ENCODE measurements at places on chromosomes 3 and 15. TPM values are rescaled to one million over a fixed set of nuclear protein-coding genes. Genes with fewer than 3 reads are reported as not detected.
A peak's percentile ranks its signal among the peaks of the same experiment; 100 is the strongest.

GRCh38 chr3:126527455-126528211 is 3.7 kb downstream of the CHST13 start:
- DNase-seq: no peak

GOLGA6A gene
- total RNA-seq: not detected

DNA sequence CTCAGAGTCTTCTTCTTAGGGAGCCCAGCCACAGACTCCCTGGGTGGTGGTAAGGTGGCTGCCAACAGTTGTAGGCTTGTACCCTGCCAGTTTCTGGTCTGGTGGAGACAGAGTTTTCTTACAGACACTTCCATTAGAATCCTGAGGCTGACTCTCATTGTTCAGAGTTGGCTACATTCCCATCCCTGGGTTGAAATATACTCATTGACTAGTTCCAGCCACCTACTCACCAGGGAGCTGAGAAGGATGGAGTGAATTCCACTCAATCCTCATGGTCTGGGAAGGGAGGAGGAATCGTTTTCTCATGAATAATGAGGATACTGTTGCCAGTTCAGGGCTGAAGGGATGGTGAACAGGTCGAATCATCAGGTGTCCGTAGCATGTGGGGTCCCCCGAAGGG is 226.5 kb upstream of the PROK2 start:
- DNase-seq: no peak

DNA sequence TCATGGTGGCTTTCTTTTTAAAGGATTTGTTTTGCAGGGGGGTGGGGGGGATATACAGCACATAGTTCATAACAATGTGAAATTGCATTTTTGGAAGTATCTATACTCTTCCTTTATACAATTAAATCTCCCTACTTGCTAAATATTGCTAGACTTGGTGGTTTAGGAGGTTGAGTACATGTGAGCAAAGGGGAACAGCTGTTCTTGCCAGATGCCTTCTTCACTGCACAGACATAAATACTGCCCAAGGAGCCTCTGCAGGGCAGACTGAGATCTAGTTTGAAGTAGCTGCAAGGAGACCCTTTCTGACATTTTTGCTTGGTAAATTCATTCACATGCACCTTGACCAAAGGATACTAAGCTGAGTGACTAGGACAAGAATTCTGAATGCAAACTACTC is 228.6 kb upstream of the IL12A start:
- DNase-seq: no peak

SLC38A3 gene
- total RNA-seq: 1.1 TPM

DNA sequence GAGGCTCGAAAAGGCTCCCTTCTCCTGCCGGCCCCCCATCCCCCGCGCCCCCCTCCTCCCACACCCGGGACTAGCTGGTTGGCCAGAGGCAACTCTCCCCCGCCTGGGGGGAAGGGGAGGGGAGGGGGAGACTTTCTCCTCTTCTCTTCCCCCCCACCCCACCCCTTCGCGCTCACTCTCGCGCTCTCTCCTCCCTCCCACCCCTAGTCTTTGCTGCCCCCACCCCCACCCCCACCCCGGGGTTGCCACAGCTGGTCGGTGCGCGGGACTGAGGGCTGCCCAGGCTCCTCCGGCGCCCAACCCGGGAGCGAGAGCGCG is 710 bp downstream of the MECOM start:
- no peak for DNase-seq

- DNase-seq: no peak
Measured at GRCh38 chr15:101615986-101616848, 36.0 kb downstream of the TM2D3 start.

DNA sequence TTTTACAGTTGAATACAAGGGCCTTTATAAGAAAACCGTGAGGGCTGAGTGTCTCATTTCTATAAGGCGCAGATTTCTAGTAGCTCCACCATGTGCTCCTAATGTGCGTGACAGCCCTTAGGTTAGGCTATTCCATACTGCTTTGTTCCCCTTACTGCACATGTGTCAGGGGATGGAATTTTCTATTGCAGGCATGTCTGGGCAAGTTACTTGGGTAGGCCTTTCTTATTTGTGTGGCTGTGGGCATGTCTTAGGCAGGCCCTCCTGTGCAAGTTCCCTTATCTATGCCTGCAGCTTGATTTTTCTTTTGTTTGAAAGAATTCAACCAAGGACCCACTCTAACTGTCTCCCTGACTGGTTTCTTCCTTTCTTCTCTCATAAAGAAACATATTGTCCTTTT is 434.2 kb upstream of the CNTN3 start:
- DNase-seq: no peak

- no peak for DNase-seq
Measured at GRCh38 chr3:101976473-101976872, 127.2 kb downstream of the NFKBIZ start.

DNA sequence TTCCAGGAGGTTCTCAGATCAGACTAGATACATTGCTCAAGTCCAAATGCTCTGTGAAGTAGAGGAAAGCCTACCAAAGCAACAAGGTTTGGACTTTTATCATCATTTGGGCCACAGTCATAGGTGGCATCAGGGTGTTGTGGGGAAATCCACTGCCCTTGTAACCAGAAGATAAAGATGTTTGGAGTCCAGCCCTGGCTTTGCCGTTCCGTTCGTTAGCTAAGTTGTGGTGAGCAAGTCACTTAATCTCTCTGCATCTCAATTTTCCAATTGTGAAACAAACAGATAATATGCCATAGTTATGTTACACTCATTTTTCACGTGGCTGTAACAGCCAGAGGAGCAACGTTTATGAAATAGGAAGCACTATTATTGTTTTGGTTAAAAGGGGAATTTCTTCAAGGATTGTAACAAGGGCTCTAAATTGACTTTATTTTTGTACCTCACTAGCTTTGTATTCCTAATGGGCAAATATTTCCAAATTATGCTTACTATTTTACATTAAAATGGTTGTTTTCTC is 125.6 kb downstream of the CD47 start:
- DNase-seq: no peak

STAC gene
- total RNA-seq: not detected

SUCNR1 gene
- total RNA-seq: 0.03 TPM

GRCh38 chr15:57924598-57924997 is 140.9 kb downstream of the ALDH1A2 start:
- no peak for DNase-seq

SCN11A gene
- not detected for total RNA-seq

- no peak for DNase-seq
Measured at GRCh38 chr3:33826688-33827087, 28.3 kb downstream of the PDCD6IP start.

- DNase-seq: peak; percentile 14
Measured at GRCh38 chr3:24944805-24945520, 450.3 kb upstream of the THRB start.

DNA sequence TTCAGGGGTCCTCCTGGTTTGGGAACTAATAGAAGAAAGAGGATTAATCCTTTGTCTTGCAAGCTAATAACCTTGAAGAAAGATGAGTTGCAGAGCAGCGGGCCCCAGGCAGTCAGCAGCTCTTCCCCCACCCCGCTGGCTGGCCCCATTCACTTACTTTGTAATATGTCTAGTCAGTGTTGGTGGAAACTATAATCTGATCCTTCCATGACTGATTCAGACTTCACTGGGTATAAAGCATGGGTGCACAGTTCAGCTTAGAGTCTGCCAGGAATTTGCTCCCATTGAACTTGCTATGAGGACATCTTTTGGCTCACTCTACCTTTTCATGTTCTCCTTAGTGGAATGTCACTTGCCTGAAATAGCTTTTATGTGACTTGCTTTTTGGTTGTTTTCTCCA is 117.7 kb downstream of the CCNL1 start:
- no peak for DNase-seq
